Esophagus squamous epithelium (tissue), 5 donors: ENCODE measurements at places on chromosomes 5 and 9.

GRCh38 chr9:131125038-131125287 is 423 bp upstream of the NUP214 start:
- no peak for DNase-seq

DNA sequence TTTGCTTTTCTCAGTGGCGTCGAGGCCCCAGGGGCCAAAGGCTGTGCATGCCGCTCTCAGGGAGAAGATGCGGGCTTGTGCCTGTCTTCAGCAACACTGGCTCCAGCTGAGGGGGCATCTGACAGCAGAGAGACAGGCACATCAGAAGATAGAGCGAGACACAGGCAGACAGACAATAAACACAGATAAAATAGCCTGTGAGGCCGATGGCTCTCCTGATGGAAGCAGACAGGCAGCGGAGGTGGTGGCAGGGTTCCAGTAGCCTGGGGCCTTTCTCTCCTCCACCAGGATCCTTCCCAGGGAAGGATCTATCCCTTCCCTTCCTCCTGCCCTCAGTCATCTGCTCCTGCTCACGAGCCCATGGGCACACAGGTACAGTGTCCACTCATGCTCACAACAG is 16.6 kb upstream of the UNC5A start:
- DNase-seq: no peak

- peak; percentile 19 for DNase-seq
These were observed 13.7 kb downstream of the GLRX start for GRCh38 chr5:95808686-95809413.

DNA sequence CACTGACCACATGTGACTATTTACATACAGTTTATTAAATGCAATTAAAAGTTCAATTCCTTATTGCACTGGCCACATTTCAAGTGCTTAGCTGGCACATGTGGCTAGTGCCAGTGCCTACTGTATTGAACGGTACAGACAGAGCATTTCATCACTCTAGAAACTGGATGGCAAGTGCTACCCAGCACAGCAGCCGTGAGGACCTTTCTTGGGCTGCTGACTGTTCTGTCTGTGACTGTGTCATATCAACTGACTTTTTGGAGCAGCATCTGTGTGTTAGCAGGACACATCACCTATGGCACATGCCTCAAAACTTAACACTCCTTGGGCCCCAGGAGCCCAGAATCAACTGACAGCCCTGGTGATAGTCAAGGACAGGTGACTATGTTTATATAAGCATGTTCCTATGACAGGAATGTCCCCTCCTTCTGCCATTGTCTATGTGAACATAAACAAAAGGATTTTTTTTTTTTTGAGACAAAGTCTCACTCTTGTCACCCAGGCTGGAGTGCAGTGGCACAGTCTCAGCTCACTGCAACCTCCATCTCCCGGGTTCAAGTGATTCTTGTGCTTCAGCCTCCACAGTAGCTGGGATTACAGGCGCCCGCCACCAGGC is 8.9 kb downstream of the IRF1 start:
- DNase-seq: no peak

- DNase-seq: no peak
These were observed 9.7 kb upstream of the RNU6ATAC start for GRCh38 chr9:134174073-134174449.

DNA sequence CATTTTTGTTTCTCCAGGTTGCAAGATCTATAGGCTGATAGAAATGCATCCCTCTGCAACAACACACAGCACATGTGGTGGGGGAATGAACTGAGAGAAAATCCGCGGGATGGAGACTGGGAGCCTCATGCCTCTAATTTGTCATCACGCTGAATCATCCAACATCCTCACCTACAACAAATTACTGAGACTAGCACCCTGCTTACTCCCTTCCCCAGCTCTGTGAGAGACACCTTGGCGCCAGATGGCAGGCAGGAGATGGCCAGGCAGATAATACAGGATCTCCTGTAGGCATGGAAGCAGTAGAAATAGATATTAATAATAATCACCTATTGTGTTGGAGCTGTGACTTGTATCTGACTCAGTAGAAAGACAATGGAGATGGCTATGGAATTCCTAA is 276.9 kb downstream of the SEMA5A start:
- no peak for DNase-seq

DNA sequence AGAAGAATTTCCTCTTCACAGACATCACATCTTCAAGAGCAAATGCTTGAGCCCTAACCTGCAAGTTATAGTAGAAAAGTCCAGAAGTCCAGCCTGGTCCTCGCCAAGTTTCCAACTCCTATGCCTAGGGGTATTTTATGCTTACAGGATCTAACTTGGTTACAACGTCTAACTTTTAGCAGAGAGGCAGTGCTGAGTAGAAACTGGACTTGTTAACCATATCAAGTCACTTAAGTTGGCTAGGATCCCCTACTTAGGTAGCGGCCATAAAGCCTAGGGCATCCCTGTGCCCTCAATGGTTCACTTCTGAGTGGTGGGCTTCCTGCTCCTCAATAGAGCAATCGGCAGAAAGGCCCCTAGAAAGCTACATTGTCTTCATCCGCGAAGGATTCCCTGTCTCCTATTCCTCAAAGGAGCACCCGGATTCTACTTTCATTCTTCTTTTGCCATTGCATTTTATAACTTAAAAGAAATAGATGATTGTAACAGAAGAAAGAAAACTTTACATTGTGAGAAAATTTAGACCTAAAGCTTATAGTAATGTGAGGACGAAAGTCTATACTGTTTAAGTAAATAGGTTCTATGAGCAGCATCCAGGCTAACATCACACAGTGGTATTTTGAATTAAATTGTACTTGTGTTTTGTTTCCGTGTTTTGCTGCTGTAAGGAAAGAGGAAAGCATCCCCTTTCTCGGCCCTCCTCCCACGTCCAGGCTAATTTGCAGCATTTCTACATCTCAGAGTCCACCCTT is 1.3 kb upstream of the MTAP start:
- no peak for DNase-seq
